ENCODE measurements at places on chromosomes 6 and 20.

DNA sequence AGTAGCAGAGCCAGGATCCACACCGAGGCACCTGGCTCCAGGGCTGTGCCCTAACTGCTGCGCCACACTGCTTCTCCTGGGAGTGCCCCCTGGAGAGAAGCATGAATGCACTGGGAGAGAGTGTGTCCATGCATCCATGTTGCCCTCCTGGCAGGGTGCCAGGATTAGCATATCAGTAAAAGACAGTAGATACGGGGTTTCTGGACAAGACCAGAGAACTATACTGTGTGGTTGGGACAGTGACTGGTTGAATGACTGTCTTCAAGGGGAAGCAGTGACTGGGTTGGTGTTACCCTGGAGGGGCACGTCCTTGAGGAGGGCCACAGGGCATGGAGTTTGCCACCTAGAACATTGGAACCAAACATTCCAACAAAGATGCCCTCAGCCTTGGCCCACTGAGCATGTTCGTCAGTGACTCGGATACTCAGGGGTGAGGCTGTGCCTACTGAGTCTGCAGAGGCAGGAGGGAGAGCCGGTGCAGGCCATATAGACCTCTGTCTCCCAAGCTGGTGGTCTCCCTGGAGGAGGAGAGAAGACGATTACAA is 288.8 kb downstream of the CDC5L start:
- no peak for DNase-seq

DNA sequence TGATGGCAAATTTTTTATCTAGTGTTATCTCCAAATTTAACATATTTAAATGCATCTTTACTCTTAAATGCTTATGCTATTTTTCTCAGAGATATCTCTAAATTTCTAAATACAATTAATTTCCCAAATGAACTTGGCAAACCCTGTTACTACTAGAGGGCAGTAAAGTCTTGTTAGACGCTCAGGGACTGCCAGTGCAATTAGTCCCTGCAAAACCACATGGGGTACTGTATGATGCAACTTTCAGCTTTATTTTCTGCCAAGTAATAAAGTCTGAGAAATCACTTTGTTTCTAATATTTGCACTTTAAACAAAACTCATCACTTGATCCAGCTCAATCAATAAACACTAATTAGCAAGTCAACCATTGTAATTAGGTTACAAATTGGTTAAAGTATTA is 76.0 kb upstream of the ADGRB3 start:
- DNase-seq, result no peak

DNA sequence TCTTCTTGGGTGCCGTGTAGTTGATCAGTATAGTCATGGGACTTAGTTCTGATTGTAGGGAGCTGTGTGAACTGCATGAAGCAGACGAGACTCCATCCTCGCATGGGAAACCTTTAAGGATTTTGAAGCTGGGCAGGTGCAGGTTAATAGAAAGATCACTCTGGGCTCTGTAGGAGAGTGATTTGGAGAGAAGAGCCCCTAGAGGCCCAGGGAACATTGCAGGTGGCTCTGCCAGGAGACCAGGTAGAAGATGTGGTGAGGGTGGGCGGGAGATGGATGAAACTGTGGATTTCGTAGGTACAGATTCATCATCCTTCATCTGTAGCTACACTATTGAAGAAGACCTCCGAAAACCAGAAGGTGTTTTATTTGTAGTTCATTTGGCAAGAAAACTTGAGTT is 53.3 kb downstream of the UTRN start:
- DNase-seq, result no peak

DNA sequence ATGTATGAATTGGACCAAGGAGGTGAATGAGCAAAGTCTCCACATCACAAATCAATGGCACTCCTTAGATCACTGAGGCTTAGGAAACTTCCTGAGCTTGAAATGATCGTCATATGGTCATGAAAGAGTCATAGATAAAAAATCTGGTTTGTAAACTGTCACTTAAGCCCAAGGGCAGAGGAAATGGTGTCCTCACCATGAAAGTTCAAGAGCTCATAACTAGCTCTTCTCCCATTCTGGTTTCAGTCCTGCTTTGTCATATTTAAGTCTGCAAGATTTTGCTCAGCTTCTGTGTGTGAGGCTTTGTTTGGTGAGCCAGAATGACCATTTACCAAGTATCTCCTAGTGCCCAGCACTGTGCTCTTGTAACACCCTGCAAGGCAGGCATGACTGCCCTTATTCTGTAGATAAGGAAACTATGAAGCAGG is 60.5 kb downstream of the GJA10 start:
- no peak for DNase-seq

DNA sequence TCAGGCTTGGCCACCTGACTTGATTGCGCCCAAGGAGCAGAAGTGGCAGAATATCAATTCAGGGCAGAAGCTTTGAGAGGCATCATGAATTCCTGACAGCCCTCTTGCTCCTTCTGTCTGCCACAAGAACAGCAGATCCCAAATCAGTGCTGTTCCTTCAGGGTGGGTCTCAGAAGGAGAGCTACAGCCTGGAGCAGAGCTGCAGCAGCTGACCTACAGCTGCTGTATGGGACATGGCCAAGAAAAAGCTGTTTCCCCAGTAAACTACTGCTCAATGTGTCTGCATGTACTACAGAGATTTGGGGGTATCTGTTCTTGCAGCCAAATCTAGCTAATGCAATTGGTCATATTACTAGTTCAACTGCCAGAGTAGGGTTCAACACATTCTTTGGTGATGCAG is 69.0 kb downstream of the SLC22A3 start:
- no peak for DNase-seq
